T-helper 2 cell (primary cell): ENCODE measurements at places on chromosomes 7 and 10.

- no peak for DNase-seq
These were observed 34.4 kb downstream of the RCC1L start for GRCh38 chr7:75039166-75039565.

DNA sequence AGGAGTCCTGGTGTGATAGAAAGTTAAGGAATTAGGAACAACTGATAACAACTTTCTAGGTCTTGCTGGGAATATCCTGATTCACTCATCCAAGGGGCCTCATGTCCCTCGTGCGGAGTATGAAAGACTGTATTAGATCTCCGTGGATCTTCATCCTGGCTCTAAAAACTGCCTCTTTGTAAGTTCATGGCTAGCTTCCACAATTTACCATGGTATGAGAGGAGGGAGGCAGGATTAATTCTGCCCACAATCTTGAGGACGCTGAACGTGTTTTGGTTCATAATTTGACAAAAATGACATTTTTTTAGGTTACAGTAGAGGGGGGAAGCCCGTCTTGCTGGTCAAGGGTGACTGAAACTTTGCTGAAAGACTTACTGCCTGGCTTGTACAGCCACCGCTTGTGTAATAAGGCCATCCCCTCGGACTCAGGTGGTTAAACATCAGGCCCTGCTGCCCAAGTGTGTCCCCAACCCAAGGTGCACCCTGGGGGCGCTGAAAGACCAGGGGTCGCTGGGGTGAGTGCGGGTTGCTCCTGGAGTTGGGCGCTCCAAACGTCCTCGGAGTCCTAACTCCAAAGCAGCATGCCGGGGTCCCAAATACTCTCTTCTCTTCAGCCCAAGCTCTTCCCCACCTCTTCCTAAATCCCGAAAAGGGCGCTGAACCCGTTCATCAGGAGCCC lies 733 bp downstream of the HIBADH start:
- no peak for DNase-seq

DNA sequence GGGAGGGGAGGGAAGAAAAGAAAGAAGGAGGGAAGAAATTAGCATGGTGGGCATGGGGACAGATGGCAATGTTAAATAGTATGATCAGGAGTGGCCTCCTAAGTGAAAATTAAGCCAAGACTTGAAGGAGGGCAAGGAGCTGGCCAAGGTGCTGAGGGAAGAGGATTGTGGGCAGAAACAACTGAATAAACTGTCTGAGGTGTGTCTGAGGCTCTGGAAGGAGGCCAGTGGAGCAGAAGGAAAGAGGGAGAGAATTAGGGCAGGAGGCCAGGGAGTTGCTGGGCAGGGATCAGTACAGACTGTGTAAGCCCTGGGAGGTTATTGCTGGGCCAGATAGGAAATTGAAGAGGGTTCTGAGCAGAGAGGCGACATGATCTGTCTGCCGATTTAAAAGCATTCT lies 40.6 kb upstream of the VKORC1L1 start:
- peak; percentile 21 for DNase-seq

GRCh38 chr10:82908096-82908495 lies 1033.1 kb downstream of the NRG3 start:
- no peak for DNase-seq

DNA sequence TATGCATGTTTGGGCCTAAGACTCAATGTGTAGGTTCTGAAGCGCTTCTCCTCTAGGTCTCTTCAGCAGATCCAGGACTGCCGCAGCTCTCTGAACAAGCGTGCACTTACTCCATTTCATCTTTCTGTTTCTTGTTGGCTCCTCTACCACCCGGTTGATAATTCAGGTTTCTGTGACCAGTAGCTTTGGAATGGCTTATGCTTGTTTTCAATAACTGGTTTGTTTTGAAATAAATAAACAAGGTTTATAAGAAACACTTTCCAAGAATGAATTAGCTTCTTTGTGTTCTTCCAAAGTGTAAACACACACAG lies 1.5 kb downstream of the MDFIC start:
- DNase-seq, result no peak

DNA sequence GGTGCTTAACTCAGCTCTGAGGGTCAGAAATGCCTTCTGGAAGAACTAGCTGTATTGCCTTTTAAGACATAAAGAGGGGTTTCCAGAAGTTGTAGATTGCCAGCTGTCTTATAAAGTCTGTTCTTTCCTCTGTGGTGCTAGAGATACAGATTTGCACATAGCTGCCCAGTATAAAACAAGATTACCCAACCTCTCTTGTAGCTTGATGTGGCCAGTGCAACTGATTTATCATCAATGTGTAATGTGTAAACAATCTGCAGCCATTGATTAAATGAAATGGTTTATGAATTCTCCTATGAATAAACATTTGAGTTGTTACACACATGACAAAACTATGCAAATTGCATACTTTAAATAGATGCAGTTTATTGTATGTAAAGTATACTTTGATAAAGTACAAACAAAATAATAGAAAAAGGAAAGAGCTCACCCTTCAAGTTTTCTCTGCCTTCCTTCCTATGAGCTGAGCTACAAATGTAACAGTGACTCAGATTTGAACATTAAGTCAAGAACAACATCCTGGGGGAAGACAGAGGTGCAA lies 195.2 kb downstream of the TMEM26 start:
- no peak for DNase-seq

- no peak for DNase-seq
These were observed 131.2 kb upstream of the UNC5B start for GRCh38 chr10:71081229-71081560.

DNA sequence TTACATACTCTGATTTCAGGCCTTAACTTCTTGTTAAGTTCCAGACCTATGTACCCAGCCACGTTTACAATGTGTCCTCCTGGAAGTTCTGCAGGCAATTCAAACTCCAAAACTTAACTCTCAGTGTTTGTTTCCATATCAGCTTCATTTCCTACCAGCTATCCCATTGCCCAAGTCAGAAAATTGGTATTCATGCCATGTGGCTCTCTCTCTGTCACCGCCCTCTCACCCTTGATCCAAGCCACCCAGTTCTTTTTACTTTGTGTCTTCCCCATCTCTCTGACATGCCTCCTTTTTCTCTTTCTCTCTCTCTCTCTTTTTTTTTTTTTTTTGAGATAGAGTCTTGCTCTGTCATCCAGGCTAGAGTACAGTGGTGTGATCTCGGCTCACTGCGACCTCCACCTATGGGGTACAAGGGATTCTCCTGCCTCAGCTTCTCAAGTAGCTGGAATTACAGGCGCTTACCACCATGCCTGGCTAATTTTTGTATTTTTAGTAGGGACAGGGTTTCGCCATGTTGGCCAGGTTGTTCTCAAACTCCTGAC lies 33.9 kb downstream of the ARL4A start:
- DNase-seq, result no peak

DNA sequence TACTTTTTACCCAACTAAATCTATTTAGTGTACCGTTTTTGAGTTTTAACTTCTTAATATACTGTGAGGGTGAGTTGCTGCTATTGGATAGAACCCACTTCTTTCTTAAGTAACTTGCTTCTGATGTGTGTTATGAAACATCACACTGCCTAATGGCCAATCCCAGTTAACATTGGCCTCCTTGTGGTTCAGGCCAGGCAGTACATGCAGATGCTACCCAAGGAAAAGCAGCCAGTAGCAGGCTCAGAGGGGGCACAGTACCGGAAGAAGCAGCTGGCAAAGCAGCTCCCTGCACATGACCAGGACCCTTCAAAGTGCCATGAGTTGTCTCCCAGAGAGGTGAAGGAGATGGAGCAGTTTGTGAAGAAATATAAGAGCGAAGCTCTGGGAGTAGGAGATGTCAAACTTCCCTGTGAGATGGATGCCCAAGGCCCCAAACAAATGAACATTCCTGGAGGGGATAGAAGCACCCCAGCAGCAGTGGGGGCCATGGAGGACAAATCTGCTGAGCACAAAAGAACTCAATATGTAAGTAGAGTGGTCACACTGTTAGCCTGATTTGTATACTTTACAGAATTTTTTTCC lies 39.7 kb downstream of the TES start:
- DNase-seq, result no peak

DNA sequence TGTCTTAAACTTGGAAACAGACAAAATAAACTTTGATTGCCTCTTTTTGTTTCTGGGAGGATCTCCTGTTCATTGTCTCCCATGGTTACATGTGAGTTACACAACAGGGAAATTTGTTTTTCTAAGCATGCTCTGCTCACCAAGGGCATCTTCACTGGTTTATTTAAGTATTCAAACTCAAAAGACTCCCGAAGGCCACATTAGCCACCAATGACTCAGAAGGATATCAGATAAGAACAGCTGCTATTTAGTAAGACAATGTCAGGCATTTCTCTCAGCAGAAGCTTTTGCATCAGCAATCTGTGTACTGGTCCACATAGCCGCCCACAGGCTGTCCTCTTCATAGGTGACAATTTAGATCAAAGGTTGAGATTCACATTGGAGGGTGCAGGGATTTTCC lies 19.3 kb downstream of the OR6B1 start:
- no peak for DNase-seq

DNA sequence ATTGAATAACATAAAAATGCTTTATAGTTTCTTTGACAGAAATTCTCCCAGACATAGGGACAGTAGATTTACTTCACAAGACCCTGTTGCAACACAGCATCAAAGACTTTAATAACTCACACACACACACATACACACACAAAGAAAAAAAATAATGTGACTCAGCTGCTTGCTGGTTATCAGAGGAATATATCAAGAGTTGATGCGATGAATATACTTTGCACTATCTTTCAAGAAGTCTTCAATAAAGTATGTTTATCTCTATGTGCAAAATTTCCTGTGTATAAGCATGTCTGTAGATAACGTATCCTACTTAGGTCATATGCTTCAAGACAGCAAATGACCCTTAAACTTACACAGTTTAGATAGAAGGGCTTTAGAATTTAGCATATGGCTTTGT lies 243.1 kb downstream of the ARL4A start:
- DNase-seq, result no peak

DNA sequence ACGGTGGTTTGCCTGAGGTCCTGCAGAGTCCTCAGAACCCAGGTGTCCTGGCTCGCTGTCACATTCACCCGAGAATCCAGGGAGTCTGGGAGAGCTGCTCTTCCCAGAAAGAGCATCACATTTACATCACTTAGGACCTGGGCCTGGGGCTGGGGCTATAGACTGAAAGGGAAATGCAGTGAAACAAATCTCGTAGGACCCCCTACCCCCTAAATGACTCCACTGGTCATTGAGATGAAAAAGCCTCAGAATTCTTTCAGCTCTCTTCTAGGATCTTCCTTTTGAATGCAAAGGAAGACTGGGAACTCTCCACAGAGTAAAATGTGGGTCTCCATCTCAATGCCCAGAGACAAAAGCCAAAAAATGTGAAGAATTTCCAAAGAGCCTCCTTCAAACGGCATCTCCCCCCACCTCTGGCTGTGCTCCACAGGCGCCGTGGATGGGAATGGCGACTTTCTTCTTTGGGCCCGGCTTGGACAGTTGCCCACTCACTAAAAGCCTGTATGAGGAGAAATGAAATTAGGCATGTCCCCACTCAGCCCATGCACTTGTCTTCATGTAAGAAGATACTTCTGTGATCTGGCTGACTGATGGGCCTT lies 49.0 kb upstream of the PODXL start:
- no peak for DNase-seq

GRCh38 chr10:86102451-86102850 lies 264.1 kb downstream of the GRID1 start:
- no peak for DNase-seq

DNA sequence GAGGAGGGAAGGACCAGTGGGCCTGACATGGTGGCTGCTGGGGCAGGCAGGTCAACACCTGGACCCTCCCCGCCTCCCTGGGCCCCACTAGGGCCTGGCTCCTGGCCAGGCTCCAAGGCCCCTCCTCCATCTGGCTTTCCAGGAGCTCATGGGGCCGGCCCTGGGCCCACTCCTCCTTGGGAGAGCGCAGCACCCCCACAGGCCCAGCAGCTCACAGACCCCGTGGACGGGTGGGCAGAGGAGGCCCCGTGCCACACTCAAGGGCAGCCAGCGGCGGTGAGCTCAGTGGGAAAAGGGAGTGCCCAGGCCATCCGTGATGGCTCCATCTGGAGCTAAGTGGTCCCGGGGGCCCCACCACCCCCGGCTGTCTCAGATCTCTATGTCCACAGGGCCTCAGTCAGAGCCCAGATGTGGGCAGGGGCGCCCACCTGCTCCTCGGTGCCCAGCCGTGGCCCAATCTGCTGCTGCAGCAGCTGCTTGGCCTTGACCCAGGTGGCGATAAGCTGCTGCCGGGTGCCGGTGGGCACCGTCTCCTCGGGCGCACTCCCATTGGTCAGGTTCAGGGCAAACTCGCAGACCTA lies 32.8 kb downstream of the CFAP46 start:
- DNase-seq, result no peak

DNA sequence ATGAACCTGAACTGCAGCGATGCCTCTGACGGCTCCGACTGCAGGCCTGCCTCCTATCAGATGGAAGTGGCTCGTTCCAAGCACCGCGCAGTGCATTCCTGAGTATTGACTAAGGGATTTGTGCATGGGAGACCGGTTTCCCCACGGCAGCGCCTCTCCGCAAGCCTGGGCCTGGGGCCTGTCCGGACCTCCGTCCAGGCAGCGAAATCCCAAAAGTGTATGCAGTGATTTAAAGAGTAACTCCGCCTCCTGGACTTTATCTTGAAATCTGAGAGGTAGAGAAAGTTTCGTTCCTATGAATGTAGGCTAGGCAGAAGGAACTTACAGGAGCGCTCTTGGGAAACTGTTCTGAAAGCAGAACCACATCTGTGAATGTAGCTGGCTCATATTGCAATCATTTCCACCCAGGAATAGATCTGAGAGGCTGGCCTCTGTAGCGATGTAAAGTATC lies 106.2 kb upstream of the CELF2 start:
- DNase-seq, result no peak

- DNase-seq, result peak; percentile 87
These were observed 73.1 kb upstream of the UCN3 start for GRCh38 chr10:5291501-5292195.

DNA sequence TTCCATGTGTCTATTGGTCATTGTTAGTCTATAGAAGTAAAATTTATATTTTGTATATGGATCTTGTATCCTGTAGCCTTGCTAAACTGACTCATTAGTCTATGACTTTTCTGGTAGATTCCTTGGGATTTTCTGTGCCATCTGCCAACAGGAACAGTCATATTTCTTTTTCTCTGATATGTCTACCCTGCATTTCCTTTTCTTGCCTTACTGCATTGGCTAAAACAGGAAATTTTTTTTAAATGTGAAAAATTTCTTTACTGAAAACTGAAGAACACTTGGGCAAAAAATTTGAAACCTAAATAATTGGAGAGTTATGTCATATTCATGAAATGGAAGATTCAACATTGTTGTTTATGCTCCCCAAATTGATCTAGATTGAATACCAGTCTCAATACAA lies 67.5 kb downstream of the AMZ1 start:
- no peak for DNase-seq

GRCh38 chr10:93554760-93555432 lies 11.6 kb upstream of the FFAR4 start:
- no peak for DNase-seq

DNA sequence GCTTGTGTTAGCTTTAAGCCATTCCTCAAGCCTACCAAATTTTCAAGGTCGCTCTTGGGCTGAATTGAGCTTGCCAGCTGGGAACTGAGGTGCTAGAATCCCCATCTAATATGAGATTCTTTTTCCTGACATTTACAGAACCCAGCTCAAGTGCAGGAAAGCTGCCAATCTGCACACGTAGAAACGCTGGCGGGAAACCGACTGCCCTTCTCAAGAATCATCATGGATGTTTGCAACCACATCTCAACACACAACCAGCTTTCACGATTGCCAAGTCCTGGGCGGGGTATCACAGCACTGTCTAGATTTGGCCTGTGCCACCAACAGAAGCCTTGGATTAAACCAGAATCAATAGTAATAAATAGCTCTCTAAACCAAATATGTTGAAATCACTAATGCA lies 203.7 kb downstream of the DIP2C start:
- no peak for DNase-seq
